ENCODE measurements at places on chromosomes 7 and 10.

- no peak for DNase-seq
These were observed 37.8 kb downstream of the DNAJB12 start for GRCh38 chr10:72316748-72317435.

- no peak for DNase-seq
These were observed 875.4 kb downstream of the LRMDA start for GRCh38 chr10:76306856-76307255.

DNA sequence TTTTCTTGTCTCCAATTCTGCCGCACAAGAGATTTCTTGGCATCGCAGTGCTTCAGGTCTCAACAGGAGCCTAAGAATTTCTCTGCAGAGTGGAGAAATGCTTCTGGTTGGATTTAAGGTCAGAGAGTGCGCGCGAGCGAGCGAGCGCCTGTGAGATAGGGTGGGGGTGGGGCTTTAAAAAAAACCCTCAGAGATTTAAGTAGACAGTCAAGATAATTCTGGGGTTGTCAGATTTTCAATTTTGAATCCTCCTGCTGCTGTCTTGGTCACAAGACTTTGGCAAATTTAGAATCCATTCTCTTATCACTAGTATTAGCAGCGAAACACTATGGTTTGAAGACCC lies 49.7 kb downstream of the CPEB3 start:
- DNase-seq = no peak

DNA sequence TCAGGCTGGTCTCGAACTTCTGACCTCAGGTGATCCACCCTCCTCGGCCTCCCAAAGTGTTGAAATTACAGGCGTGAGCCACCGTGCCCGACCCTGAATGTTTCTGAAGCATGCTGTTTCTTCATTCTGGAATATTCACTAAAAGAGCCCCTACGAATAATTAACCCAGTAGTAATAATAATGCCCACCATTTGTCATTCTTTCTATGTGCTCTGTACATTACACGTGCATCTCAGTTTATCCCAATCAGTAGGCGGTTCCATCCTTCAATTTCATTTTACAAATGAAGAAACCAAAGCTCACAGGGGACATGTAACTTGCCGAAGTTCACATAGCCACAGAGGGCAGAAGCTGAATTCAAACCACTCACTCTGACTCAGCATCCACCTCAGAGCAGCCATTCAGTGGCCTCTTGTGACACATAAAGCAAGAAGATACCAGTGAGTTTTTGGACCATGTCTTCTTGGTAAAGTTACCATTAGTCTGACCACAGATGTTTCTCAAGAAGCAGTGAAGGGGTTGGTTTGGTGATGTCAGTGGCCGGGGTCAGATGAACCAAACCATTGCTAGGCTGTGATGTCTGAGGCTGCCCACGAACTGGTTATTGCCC lies 71.9 kb upstream of the DUSP5 start:
- peak; percentile 100 for DNase-seq

DNA sequence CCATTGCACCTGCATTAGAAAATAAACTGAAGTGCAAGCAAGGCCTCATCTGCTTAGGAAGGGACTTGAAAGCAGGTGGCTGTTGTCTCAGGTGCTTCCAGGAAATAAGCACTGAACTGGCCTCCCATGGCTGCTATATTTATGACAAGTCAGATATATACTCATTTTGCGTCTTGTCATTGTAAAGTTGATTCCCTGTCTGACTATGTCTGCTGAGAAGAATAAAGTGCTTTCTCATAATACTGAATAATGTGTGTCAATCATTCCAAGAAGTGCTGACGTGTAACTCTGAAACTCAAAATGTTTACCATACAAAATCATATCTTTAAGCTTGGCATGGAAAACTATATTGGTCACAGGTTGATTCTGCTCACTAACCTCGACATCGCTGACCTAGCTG lies 44.9 kb upstream of the SVOPL start:
- no peak for DNase-seq

GRCh38 chr7:94623820-94624219 lies 32.1 kb downstream of the SGCE start:
- no peak for DNase-seq

DNA sequence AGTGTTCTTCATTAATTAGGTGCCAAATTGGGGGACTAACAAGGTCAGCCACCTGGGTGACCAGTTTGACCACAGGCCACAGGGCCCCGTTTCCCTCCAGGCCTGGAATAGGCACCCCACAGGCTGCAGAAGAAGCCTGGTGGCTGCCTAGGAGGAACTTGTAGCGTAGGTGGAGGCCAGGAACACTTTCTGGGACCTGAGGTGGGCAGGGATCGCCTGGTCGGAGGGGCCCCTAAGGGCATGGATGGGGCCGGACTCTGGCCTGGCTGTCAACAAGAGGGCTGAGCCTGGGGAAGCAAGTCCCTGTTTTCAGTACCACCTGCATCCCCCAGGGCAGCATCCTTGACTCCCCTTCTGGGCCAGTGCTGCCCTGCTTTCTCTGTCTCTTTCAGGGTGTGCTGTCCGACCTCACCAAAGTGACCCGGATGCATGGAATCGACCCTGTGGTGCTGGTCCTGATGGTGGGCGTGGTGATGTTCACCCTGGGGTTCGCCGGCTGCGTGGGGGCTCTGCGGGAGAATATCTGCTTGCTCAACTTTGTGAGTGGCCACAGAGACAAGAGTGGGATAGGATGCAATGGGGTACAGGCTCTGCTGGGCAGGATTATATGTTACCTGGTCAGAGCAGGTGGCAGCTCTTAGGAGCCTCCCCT lies 30.7 kb upstream of the SH2D4B start:
- DNase-seq = no peak

DNA sequence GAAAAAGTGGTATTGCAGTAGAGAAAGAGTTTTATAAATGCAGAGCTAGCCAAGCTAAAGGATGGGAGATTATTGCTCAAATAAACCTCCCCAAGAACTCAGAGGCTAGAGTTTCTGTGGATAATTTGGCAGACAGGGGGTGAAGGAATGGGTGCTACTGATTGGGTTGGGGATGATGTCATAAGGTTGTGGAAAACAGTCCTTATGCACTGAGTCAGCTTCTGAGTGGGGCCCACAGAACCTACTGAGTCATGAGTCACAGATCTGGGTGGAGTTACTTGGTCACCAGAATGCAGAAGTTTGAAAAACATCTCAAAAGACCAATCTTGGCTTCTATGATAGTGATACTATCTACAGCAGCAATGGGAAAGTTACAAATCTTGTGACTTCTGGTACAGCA lies 1146.7 kb downstream of the TYW1 start:
- DNase-seq = no peak

GRCh38 chr7:37027104-37027503 lies 302.8 kb upstream of the AOAH start:
- DNase-seq = no peak

- no peak for DNase-seq
These were observed 18.8 kb upstream of the ZNF467 start for GRCh38 chr7:149792220-149792595.

- no peak for DNase-seq
These were observed 1023.2 kb downstream of the LRMDA start for GRCh38 chr10:76454506-76455140.

GRCh38 chr7:131556053-131556908 lies at the start of gene PODXL:
PODXL (minus strand) TSS chr7:131556628; CDS start chr7:131556359, 269 bp downstream.
- no peak for DNase-seq

DNA sequence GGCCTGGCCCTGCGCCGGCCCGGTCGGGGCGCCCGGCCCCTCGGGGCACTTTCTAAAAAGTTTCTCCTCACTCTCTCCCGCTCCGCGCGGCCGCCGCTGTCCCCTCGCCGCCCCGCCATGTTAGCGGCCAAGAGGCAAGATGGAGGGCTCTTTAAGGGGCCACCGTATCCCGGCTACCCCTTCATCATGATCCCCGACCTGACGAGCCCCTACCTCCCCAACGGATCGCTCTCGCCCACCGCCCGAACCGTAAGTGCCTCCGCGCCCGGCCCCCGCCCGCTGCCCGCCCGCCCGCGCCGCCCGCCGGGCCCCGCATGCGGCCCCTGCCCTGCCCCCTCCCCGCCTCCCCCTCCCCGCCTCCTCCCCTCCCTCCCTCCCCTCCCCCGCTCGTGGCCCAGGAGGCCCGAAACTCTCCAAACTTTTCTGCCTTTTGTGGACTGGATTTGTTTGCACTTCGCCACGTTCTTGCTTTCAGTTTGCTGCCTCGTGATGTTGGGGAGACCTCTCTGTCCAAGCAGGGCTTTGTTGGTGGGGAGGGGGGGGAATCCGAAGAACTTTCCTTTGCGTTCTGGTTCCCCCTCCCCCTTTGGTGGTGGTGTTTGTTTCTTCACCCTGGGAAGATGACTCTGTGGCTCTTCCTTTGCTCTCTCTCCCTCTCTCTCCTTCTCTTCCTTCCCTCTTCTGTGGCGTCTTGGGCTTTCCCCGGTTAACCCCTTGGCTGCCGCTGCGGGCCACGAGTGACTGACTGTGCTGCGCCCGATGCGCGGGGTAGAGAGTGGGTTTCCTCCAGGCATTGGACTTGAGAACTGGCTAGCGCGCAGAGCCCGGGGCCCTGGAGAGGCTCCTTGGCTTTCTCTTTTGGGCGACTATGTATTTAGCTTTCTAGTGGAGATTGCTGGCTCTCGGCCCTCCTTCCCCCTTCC lies 1.6 kb downstream of the TCF7L2 start:
- DNase-seq = no peak

DNA sequence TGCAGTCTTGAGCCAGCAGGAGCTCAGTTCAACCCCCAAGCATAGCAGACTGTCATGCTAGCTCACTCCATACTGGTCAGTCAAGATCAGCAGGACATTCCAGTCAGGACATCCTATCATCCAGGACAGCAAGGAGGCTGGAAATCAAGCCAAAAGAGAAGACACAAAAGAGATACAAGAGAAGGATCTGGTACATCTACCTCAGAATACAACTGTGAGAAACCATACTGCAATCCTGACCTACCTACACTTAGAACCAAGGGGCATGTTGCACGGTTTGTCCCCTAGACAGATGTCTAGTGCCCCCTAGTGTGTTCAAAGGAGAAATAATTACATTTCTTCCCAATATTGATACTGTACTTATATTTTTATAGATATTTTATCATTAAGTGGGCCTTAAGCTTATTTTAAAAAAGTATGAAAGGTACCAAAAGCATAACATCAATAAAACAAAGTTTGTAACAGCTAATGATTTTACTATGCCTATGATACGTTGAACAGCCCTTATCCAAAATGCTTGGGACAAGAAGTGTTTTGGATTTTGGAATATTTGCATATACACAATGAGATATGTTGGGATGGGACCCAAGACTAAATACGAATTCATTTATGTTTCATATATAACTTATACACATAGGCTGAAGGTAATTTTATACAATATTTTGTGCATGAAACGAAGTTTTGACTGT lies 26.7 kb downstream of the ERCC6 start:
- DNase-seq = no peak

- no peak for DNase-seq
These were observed 82.6 kb upstream of the PRKG1 start for GRCh38 chr10:50991456-50992355.

DNA sequence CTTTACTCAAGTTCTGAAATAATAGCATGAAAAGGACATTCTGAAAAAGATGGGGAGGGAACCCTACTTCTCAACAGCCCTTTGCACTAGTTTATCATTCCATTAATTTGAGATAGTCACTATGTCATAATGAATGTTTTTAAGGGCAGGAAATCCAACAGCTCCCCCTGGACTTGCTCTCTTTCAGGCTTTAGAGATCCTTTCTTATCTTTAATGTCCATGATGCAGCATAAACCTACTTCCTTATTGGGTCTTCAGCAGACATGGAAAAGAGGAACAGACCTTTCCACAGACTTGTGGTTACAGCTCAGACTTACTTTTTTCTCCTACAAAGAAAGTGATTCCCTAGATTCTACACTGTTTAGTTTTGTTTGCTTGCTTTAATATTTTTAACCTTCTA lies 87.3 kb downstream of the IDE start:
- DNase-seq = no peak

GRCh38 chr10:109689785-109690184 lies 233.5 kb downstream of the XPNPEP1 start:
- no peak for DNase-seq

DNA sequence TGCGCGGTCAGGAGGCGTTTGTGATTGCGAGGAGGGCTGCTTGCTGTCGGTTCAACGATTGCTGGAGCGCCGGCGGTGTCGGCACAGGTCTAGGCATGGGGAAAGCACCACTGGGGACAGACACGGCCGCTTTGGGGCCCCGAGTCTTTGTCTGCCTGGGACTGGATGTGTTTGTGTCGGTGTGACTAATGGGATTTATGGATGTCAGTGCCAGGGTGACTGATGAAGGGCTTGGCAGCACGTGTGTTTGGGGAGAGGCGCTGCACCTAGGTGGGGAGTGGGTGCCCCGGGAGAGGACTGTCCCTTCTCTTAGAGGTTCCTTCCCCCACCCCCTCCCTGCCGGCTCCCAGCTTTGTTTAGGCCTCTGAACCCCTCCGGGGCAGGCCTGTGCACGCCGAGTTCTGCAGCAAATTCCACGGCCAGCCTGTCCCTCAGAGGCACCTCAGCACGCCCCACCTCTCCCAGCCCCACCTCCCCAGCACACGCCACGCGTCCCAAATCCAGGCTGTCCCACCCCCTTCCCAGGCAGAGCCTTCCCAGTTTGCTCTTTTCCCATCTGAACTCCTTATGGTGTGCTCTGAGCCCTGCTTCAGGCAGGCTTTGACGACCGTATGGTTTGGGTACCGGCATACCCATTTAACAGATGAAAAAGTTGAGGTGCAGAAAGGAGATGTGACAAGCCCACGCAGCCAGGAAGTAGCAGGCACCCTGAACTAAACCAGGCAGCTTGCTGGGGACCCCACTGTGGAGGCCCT lies 6.4 kb upstream of the TNRC18 start:
- DNase-seq = no peak

DNA sequence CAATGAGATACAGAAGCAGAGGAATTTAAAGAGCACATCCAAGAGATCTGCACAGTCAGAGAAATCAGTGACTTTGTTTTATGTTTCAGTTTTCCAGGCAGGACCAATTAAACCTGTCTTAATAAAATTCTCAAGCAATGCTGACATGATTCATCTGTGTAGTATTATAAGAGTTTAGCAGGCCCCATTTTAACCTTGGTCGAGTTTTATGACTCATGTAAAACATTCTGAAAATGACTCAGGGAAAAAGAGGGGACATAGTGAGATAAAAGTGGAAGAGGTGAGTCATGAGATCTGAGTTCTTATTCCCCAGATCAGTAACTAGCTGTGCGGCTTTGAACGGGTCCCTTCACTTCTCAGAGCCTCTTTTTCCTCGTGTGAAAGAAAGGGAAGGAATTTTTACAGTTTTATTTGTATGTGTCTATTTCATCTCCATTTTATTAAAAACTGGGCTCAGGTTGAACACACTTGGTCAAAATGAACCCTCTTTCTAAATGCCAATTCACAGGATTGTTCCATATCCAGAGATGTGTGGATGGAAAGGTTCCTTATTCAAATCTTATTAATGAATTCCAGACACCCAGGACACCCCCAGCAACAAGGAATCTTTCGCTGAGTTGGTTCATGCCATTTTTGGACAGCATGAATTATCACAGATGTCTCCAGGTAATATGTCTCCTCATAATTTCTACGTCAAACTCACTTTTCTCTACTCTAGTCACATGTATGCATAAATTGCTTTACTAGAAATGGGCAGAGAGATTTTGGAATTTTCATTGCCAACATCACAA lies 143.2 kb downstream of the JAZF1 start:
- peak; percentile 96 for DNase-seq

DNA sequence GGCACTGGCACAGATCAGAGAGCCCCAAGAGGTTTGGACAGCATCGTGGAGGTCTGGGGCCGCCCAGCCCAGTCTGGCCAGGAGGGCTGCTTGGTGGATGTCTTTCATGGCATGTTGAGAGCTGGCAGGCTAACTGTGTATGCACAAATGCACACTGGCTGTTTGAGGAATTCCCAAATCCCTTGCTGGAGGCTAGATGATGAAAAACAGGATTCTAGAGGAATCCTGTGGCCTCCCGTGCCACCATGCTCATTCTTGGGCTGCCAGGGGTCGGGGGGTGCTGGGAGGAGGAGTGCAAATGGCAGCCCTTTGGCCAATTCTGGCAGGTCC lies 26.5 kb downstream of the LEP start:
- DNase-seq = no peak
